ENCODE measurements at places on chromosomes 1 and 21. TPM values are rescaled to one million over a fixed set of nuclear protein-coding genes. Genes with fewer than 3 reads are reported as not detected.

The HSD11B1 gene
- total RNA-seq: 0.40 TPM

DNA sequence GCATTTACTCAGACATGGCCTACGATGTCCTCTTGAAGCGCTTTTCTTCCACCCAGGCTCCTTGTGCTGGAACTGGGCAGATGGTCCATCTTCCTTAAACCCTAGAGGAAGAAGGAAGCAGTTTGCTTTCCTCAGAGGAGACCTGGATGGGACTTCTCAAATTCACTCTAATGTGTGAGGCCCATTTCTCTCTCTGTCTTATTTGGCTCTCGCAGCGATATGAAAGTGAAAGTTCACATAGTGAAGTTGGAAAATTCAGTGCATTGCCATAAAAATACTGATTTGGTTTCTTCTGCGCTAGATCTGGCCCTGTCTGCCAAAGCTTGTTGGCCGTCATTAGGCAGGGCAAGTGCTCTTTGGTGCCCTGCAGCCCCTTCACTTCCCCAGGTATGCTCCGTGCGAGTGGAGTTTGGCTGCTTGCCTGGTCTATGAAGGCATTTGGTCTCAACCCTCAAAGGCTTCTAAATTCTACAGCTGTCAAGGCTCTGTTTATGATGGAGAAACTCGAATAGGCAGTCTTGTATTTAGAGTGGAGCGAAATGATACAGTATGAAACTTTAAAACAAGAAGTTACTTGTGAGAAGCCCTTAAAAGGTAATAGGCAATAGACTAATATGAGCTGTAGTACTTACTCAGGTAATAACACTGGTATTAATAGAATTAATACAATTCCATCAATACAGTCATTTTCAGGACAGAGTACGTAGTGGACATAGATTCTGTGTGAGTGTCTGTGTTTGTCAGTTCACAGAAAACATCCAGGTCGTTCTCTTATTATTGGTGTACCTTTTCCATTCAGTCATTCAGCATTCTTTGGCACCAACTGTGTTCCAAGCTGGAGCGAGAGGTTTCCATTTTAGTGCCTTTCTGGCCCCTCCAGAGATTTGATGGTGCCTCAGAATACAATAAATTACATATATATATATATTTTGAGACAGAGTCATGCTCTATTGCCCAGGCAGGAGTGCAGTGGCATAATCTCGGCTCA is 20.5 kb downstream of the SZRD1 start:
- no peak for DNase-seq

GRCh38 chr1:157944663-157945280 is 48.7 kb upstream of the KIRREL1 start:
- DNase-seq: no peak

The PIGK gene
- 48.3 TPM for total RNA-seq

The ROR1 gene
- total RNA-seq: 16.5 TPM

The INAVA gene
- 5.7 TPM for total RNA-seq

- DNase-seq: no peak
Observed at GRCh38 chr1:39908534-39908933, 6.8 kb upstream of the MYCL start.

Measured in spinal cord (tissue), 10 donors.